ENCODE measurements at places on chromosomes 7 and 10.

DNA sequence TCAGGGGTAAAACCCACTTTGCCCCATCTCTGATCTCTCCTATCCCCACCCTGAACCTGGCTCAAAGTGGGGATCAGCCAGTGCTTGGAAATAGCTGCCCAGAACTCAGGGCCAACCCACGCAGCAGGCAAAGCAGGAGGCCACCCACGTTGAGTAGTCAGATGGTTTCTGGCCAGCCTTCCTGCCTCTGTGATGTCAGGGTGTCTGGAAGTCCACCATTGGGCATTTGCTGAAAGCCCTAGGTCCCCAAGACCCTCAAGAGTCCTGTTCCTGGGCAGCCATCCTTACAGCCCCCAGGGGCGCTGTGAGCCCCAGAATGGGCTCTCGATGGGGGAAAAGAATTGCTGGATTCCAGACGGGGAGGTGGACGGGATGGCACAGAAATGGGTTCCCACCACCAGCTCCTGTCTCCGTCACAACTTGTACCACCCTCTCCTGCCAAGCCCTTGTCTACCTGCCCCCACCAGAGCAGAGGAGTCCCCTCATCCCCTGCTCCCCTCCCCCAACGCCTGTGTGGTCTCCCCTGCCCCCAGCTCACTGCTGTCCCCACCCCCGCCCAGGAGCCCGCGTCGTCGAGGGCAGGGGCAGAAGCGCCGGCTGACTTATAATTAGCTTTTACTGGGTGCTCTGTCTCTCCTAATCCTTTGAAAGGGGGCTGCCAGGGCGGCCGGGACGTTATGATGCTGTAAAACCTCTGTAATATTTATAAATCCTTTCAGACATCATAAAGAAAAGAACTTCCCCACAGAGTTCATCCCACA is 3.9 kb downstream of the MYL10 start:
- DNase-seq: peak; percentile 50

DNA sequence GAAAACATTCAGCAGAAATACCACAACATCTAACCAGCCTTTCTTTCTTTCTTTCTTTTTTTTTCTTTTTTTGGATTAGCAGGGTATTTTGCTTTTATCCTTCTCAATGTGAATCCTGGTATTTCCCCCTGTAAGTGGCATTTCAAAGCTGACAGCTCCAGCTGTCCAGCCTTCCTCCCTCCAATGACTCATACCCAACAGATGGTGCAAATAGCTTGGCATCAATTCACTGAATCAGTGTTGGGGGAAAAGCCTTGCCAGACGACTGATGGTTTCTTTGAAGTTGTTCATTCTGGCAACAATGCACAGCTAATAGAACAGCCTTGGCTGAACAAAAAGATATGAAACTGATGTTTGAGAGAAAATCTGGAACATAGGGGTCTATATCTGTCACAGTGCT is 316.8 kb upstream of the STEAP1 start:
- DNase-seq: peak; percentile 50

- no peak for DNase-seq
These were observed 10.1 kb upstream of the CSTF2T start for GRCh38 chr10:51709324-51709972.

DNA sequence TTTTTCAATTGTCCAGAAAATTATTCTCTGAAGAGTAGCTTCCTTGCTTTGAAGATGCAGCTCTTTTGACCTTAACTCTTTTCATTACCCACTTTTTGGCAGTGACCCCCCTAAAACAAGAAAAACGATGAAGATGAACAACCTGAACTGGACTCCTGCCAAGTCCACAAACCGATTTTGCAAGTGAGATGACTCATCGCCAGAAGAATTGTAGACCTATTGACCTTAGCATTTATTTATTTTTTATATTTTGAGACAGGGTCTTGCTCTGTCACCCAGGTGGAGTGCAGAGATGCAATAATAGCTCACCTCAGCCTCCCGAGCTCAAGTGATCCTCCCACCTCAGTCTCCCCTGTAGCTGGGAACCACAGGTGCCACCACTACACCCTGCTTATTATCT is 859.2 kb downstream of the GATA3 start:
- DNase-seq: no peak
